Esophagus muscularis mucosa (tissue), 4 donors: ENCODE measurements at places on chromosomes 11 and 22. TPM values are rescaled to one million over a fixed set of nuclear protein-coding genes. Genes with fewer than 3 reads are reported as not detected.

DNA sequence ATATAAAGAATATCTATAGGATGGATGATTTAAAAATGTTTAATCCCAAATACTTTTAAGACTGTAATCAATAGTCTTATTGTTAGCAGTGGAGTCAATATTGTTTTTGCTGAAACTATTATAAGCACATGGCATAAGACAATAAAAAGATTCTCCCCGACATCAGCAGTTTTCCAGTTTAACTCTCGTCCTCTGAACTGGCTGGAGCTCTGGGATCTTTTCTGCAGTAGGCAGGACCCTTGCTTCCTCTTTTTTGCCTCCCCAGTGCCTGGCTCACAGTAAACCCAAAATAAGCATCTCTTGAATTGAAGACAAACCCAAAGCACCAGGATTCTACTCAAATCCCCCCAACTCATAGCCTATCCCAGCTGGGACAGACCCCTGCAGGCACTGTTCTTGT, 32.9 kb downstream of the KCNJ1 start:
- DNase-seq: no peak

ST14 gene
- total RNA-seq: 1.2 TPM

PAX6 gene
- total RNA-seq: not detected

DNA sequence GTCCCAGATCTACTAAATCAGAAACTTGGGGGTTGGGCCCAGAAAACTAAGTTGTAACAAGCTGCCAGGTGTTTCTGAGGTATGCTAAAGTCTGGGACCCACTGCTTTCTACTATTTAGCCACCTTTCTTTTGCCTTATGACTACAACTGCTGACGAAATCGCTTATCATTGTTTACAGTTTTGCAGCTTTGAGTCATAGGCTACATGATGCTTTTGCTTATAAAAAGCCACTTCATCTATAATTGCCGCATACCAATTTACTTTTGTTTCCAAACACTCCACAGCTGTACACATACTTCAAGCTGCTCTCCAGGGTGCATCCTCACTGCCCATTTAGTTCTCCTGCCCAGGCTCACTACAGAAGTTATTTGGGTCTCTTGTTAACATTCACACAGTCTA, 144.7 kb downstream of the ENTHD1 start:
- no peak for DNase-seq

- DNase-seq: no peak
Measured at GRCh38 chr11:85483861-85484260, 143.3 kb downstream of the DLG2 start.

DNA sequence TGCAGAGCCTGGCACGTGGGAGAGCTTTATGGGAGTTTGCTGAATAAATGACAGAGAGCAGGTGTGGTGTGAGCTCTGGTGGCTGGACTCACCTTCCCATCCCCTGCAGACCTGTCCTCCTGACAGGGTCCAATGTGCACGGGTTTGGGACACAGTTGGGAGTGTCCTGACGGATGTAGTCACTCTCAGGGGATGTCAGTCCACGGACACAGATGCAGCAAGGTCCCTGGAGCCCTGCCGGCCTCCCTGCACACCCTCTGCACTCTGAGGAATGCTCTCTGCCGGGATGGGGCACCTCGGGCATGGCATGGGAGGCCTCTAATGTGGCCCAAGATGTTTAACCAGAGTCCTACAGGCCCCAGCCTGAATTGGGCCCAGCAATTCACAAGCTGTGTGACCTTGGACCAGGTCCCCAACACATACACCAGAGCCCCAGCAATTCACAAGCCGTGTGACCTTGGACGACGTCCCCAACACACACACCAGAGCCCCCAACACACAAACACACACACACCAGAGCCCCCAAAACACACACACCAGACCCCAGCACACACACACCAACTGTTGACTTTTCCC, 30.0 kb upstream of the RFPL3 start:
- DNase-seq: no peak

DNA sequence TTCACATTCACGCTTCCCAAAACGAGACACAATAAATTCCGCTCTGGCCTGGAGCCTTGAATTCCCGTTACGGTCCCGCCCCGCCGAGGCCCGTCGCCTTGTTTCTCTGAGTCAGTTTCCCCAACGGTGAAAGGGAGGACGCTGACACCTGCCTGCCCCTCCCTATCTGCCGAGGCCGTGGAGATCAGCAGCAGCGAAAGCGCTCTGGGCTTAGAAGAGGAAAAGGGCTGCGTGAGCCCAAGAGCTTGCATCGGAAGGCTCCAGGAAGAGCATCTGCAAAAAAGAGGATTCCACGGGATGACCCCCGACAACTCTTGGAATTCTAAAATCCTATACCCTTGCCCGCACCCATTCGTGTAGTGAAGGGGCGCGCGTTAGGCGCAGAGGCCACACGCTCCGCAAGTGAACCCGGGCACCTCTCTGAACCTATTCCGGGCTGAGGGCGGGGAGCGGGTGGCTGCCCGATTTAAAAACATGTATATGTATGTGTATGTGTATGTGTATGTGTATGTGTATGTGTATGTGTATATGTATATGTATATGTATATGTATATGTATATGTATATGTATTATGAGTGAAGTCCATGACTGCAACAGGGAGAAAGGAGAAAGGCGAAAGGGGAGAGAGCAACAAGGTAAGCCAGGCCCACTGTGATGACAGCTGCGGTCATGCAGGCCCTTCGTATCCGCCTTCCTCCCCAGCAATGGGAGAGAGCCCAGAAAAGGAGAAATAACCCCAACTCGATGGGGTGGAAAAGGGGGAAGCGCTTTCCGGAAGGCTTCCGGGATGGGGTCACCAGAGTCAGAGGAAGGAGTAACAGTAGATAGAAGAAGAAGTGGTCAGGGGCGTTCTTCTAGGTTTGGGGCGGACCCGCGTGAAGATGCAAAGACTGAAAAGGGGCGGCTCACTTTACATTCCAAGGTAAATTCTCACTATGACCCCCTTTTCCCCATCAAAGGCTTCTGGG, 948 bp upstream of the MRTFA start:
- no peak for DNase-seq

GRCh38 chr22:19679522-19680101, 34.7 kb upstream of the SEPTIN5 start:
- no peak for DNase-seq

PICALM gene
- 281 TPM for total RNA-seq

DNA sequence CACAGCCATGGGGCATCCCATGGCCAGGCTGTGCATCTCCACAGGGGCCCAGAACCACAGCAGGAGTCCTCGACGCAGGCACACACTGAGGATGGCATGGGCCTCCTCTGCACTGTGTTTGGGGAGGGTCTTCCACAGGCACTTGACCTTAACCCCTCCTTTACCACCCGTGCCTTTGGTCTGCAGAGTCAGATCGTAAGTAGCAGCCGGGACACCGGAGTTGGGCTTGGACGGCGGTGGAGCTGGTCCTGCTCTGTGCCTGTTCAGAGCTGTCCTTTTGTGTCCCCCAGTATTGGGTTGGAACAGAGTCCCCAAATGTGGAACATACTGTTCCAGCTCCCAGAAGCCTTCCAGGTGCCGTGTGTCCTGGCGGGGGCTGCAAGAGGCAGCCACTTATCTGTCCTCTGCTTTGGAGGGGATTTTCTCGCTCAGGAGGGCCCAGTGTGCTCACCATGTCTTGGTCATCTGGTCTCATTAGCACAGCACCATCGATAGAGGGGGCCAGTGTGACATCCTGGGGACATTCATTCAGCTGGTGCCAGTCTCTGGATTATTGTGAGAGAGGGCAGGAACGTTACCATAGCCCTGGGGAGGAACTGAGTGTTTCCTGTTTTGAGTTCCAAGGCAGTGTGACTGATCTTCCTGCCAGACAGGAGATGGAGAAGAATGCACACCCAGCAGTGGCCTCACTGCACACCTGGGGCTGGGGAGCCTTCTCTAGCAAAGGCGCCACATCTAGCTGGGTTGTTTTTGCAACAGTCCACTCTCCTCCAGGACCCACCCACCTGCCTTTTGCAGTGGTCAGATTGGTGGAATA, 12.4 kb downstream of the CRELD2 start:
- no peak for DNase-seq

GRCh38 chr11:15159085-15159484, 44.4 kb downstream of the INSC start:
- no peak for DNase-seq

DNA sequence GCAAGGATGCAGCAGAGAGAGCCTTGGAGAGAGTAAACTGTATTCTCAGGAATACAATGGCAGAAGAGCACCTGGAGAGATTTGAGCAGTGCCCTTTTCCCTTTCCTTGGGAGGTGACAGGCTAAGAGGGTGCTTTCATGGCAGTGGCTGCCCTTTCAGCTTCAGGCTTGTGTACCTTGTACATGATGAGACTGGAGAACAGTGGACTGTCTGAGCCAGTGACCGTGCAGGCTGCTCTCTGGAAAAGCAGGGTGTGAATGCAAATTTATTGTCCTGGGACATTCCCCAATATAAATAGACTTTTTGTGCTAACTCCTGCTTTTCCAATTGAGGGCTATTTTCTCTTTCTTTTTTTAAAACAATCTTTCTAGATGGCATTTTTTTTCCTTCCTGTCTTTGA, 99.3 kb downstream of the TRIM44 start:
- DNase-seq: no peak

OR10D3 gene
- total RNA-seq: not detected

RFPL2 gene
- not detected for total RNA-seq

- DNase-seq: peak; percentile 77
Measured at GRCh38 chr11:112616327-112617097, 344.7 kb upstream of the NCAM1 start.

GRCh38 chr11:16812274-16812673, 73.8 kb downstream of the C11orf58 start:
- no peak for DNase-seq

- no peak for DNase-seq
Measured at GRCh38 chr11:131666006-131666405, 295.6 kb downstream of the NTM start.

ANKK1 gene
- 0.17 TPM for total RNA-seq

GRCh38 chr22:50694099-50694605, 21.5 kb downstream of the SHANK3 start:
- no peak for DNase-seq

GRCh38 chr22:39926753-39927152, 25.9 kb downstream of the GRAP2 start:
- no peak for DNase-seq

GRCh38 chr22:37624017-37624365, 15.4 kb downstream of the GGA1 start:
- DNase-seq: no peak

ROM1 gene
- total RNA-seq: 8.9 TPM

- DNase-seq: no peak
Measured at GRCh38 chr11:22703040-22703439, 36.6 kb downstream of the GAS2 start.

SLC22A8 gene
- not detected for total RNA-seq

GRCh38 chr11:8289492-8289918, 25.8 kb upstream of the LMO1 start:
- DNase-seq: no peak

- no peak for DNase-seq
Measured at GRCh38 chr11:64290352-64291261, 495 bp upstream of the KCNK4 start.

DNA sequence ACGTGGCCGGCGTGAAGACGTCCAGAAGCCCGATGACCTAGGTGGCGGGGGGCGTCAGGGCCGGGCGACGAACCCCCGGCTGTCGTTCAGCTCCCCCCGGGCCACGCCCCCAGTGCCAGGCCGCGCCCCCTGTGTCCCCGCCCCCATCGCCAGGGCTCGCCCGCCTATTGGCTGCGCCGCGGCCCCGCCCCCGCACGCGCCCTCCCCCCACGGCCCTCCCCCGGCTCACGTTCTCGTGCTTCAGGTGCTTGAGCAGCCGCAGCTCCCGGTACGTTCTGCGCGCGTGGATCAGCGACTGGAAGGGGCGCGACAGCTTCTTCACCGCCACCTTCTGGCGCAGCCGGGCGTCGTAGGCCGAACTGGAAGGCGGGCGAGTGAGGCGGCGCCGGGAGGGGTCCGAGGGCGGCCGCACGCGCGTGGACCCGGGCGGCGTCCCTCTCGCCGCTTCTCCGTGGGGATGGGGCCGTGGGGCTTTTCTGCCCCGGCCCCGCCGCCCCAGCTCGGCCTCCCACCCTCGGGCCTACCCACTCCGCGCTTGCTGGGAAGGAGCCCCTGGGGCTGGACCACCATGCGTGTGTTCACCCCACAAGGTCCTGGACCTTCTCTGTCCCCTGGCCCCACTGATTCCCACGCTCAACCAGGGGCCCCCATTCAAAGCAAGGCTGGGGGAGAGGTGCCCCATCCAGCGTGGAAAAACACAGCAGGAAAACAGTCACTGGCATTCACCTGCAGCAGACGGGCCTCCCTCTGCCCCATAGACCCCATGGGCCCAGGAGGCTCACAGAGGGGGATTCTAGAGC, 2.4 kb downstream of the MAPK11 start:
- DNase-seq: no peak

DNA sequence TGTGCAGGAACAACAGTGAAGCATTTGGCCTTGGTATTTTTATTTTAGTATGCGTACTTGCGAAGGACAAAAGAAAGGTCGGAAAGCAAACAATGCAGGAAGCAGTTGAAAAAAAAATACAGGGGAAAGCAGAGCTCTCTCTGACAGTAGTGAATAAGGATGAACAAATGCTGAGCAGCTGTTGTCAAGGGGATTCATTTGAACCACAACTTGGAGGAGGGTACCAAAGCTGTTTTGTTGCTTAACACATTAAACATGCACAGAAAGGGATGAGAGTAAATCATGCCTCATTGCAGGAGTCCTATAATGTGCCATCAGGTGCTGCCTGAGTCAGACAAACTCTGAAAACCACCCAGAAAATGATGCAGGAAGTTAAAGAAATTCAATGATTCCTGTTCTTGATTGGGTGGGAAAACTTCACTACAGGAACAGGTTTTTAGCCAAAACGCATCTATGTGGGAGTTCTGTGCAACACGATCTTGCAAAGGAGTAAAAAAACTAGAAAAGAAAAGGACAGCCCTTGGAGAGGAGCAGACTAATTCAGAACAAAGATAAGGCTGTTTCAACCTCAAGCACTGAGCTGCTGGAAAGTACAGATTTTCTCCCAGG, 2113.5 kb downstream of the LRRC4C start:
- no peak for DNase-seq

DEUP1 gene
- not detected for total RNA-seq

- DNase-seq: no peak
Measured at GRCh38 chr11:103907548-103908455, 128.6 kb upstream of the DDI1 start.

- DNase-seq: no peak
Measured at GRCh38 chr11:43868852-43869567, 11.6 kb upstream of the ALKBH3 start.

DNA sequence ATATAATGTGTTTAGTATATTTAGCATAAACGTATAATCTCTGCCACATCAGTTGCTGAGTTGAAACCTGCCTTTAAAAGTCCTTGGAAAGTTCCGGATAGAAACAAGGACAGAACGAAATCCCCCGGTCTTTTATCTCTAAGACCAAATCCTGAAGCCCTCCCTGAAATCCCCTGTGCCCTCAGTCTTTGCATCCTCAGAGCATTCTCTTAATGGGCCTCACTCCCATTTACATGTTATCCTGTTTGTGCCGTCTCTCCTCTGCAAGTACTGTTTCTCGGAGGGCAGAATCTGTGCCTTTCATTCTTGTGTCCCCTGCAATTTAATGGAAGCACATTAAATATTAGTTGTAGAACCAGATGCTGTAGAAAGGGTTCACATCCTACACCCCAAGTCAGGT, 56.0 kb downstream of the ZNRF3 start:
- no peak for DNase-seq
